ENCODE measurements at places on chromosomes 5 and 9.

- H3K4me3 ChIP-seq, result no peak overlapping the region
- H3K27ac ChIP-seq, result no peak overlapping the region
- no peaks in the 10 kb centered on the region for H3K4me1 ChIP-seq
- H3K36me3 ChIP-seq, result peaks cover 7% of the 10 kb centered on the region
These were observed 15.1 kb downstream of the AUH start for GRCh38 chr9:91346644-91347043.

- H3K27ac ChIP-seq, result no peak overlapping the region
- DNase-seq, result no peak
- H3K27me3 ChIP-seq, result no peaks in the 10 kb centered on the region
- H3K4me3 ChIP-seq, result no peak overlapping the region
- peaks cover 20% of the 10 kb centered on the region for H3K4me1 ChIP-seq
These were observed 10.4 kb downstream of the SMIM3 start for GRCh38 chr5:150788977-150789376.

- H3K27me3 ChIP-seq, result no peaks in the 10 kb centered on the region
- no peaks in the 10 kb centered on the region for H3K36me3 ChIP-seq
- no peak overlapping the region for H3K27ac ChIP-seq
- H3K4me3 ChIP-seq, result no peak overlapping the region
- H3K4me1 ChIP-seq, result peaks cover 4% of the 10 kb centered on the region
- DNase-seq, result no peak
These were observed 146.8 kb downstream of the EBF1 start for GRCh38 chr5:158952951-158953350.

DNA sequence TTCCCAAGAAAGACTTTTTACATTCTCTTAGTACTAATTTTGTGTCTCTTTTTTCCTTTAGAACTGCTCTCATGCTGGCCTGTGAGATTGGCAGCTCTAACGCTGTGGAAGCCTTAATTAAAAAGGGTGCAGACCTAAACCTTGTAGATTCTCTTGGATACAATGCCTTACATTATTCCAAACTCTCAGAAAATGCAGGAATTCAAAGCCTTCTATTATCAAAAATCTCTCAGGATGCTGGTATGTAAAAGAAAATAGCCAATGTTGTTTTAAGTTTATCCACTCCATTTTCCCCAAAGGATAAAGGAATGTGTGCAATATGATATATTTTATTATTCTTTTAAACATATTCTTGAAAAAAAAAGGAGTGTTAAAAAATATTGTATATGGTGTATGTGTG is 27.3 kb upstream of the TTC23L start:
- no peak overlapping the region for H3K27ac ChIP-seq
- H3K36me3 ChIP-seq, result peaks cover 26% of the 10 kb centered on the region
- no peak for DNase-seq
- H3K4me3 ChIP-seq, result no peak overlapping the region

DNA sequence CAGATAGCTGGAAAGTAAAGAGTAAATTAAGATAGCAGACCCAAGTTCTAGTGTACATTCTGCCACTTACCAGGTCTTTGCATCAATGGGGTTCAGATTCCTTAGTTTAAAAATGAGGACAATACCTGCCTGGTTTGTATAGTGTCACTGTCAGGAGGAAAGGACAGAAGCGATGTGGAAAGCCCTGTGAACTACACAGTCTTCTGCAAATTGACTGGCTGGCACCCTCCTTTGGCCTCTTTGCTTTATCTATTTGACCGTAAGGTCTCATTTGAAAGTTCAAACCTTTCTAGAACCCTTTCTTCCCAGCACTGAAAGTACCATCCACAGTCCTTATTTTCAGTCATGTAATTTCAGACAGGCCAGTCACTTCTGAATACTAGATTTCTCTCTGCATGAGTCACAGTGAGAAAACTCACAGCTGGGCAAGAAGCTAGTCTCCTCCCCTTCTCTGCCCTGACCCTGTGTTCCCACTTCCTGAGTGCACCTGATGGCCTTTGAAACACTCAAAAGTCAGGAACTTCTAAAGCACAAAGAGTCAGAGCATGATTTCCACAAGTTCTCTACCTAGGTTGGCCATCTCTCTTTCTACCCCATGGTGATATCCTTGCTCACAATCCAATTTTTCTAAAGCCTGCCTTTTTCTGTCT is 91.3 kb upstream of the RASEF start:
- no peaks in the 10 kb centered on the region for H3K36me3 ChIP-seq
- no peak overlapping the region for H3K4me3 ChIP-seq
- peak; percentile 77 for DNase-seq
- H3K27ac ChIP-seq, result peak overlapping the region; percentile 70
- peaks cover 9% of the 10 kb centered on the region for H3K4me1 ChIP-seq

- H3K4me1 ChIP-seq, result no peaks in the 10 kb centered on the region
- no peak overlapping the region for H3K4me3 ChIP-seq
- H3K27me3 ChIP-seq, result no peaks in the 10 kb centered on the region
- DNase-seq, result peak; percentile 78
These were observed 18.6 kb downstream of the C9orf57 start for GRCh38 chr9:72041775-72042194.

DNA sequence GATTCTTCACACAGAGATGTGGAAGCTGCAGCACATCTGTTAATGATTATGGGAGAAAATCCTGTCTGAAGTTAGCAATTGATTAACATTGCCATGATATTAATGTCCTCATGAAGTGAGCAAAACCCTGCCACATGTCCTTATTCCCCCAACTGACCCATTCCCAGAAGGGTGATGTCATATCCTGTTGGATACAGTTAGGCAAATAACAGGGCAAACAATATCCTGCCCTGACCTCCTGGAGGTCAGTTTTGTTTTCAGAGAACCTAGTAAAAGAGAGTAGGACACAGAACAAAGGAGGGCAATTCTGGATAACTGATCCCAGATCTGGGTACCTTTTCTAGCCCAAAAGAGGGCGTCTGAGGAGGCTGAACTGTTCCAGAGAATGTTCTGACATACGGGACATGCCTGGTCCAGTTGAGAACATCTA is 11.0 kb downstream of the ABLIM3 start:
- H3K27me3 ChIP-seq, result no peaks in the 10 kb centered on the region
- H3K4me1 ChIP-seq, result peaks cover 41% of the 10 kb centered on the region
- H3K36me3 ChIP-seq, result no peaks in the 10 kb centered on the region
- H3K4me3 ChIP-seq, result no peak overlapping the region
- H3K27ac ChIP-seq, result no peak overlapping the region
- DNase-seq, result no peak

DNA sequence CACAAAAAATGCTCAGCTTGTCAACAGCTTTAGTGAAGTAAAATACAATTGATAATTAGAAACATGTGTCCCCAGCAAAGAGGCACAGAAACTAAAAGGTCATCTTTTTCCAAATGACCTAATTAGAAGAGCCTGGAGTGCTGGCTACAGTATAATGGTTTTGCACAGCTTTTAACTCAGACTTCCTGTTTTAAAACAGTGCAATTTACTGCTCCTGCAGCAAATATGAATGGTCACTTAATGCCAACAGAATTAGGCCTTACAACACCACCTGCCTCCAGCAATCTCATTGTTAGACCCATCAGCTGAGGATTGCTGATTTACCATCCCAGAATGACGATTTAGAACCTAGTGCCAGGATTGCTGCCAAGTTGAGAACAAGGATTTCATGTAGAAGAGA is 239.3 kb downstream of the CETN3 start:
- H3K4me1 ChIP-seq, result peaks cover 13% of the 10 kb centered on the region
- H3K27me3 ChIP-seq, result no peaks in the 10 kb centered on the region
- no peaks in the 10 kb centered on the region for H3K36me3 ChIP-seq
- no peak for DNase-seq
- no peak overlapping the region for H3K4me3 ChIP-seq
- H3K27ac ChIP-seq, result no peak overlapping the region

DNA sequence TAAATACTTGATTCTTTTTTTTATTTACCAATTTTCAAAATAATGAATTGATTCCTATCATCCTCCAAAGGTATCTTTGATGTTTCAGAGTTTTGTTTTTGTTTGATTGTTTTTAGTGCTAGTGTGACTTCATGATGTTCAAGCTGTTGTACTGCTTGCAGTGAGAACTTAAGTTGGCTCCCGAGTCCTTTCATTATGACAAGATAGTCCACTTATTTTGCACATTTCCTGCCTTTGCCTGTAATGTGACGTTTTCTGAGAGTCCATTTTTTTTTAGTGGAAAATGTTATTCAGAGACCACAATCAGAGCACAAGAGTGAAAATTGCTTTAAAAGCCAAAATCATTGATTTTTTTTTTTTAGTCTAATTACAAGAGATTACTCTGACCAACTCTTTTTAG is 60.1 kb upstream of the FCHO2 start:
- DNase-seq, result no peak
- peaks cover 99% of the 10 kb centered on the region for H3K36me3 ChIP-seq
- H3K27me3 ChIP-seq, result no peaks in the 10 kb centered on the region
- no peak overlapping the region for H3K4me3 ChIP-seq
- no peaks in the 10 kb centered on the region for H3K4me1 ChIP-seq
- no peak overlapping the region for H3K27ac ChIP-seq

DNA sequence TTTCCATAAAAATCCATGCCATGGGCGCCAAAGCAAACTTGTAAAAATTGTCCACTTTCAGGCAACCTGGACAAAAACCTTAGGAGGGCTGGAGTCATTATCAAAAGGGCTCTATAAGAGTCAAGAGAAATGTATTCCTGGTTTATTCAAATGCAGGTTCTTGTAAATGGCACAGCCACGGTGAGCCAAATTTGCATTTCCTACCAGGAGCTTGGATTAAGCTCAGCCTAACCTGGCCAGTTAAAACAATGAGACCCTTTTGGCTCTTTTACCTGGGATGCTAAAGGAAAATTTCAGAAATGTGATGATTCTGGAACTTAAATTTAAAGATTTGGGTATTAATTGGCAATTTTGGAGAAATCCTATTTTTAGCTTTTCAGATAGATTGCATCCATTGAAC is 8.9 kb upstream of the ZNF474 start:
- no peaks in the 10 kb centered on the region for H3K27me3 ChIP-seq
- DNase-seq, result no peak
- H3K36me3 ChIP-seq, result no peaks in the 10 kb centered on the region
- no peak overlapping the region for H3K27ac ChIP-seq

DNA sequence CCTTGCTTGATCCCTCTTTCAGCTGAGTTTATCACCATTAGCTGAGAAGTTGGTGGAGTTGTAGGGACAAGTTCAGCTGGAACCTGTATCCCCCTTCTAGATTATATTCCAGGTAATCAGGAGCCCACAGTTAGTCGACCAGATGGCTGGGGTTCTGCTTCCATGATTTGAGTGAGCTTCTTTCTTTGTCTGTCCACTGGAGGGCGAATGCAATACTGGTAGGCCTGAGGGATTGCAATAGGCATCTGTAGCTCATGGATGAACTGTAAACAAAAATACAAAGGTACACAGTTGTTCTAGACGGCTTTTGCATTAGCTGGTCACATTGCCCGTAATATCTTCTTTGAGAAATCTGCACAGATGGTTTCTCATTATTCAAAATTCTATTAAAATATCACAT is 88.9 kb downstream of the PCSK5 start:
- H3K36me3 ChIP-seq, result no peaks in the 10 kb centered on the region
- no peak overlapping the region for H3K4me3 ChIP-seq

DNA sequence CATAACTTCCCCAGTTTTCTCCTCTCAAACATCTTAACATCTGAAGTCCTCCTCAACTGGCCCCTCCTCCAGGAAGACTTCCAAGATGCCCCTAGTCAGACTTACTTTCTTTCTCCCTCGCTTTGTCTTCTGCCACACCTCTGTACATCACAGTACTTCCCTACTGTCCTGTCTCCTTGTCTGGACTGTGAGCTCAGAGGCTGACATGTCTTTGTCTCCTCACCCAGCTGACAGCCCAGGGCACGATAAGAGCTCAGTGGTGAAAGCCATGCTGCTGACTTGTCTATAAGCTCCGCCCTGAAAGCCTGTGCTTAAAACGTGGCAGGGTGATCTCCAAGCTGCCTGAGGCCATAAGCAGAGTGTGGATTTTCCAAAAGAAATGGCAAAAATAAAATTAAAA is 33.0 kb upstream of the SLC25A51 start:
- no peak overlapping the region for H3K27ac ChIP-seq
- peaks cover 23% of the 10 kb centered on the region for H3K4me1 ChIP-seq
- no peak overlapping the region for H3K4me3 ChIP-seq
- no peaks in the 10 kb centered on the region for H3K27me3 ChIP-seq
- no peak for DNase-seq

All from stomach (tissue), 19 donors.